DND-41 (cell line): ENCODE measurements at places on chromosomes 1 and 21.

DNA sequence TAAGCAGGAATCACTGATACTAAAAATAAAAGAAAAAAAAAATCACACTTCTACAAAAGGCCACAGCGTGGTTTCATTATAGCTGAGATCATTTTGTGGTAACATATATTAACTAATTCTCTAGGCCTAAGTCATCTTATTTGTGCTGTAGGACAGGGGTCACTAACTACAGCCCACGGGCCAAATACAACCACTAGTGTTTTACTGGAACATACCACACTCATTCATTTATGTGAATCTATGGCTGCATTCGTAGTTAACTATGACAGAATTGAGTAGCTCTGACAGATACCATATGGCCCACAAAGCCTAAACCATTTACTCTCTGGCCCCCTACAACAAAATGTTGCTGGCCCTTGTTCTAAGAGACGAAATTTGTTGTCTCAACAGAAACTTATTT is 224.4 kb downstream of the VAV3 start:
- no peak for DNase-seq
- no peaks in the 10 kb centered on the region for H3K27me3 ChIP-seq
- H3K4me1 ChIP-seq: peaks cover 4% of the 10 kb centered on the region; the same call in 1 of the 2 replicates
- no peak overlapping the region for H3K4me3 ChIP-seq
- H3K27ac ChIP-seq: no peak overlapping the region

DNA sequence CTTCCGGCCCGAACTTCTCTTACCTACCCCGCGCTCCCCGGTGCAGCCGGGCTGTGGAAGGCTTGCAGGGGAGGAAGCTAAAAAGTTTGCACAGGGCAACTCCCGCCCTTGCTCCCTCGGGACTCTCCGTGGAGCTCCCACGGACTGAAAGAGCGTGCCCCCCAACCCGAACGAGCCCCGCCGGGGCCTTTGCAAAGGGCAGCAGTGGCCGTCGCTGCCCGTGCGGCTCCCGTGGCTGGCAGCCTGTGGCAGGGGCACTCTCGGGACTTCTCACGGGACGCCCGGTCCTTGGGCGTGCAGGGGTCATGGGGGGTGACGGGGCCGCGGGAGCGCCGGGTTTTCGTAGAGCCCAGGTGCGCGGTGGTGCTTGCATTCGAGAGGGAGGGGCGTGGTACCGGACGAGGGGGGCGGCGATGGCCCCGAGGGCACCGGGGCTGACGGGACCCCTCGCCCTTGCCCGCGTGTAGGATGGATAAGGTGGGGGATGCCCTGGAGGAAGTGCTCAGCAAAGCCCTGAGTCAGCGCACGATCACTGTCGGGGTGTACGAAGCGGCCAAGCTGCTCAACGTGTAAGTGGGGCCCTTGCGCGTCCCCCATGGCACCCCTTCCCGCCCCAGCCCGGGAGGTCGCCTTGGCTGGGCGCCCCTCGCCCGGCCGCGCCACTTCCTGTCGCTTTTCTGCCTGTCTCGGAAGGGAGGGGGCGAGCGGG is 711 bp downstream of the GADD45A start:
- peaks cover 45% of the 10 kb centered on the region for H3K36me3 ChIP-seq
- peak overlapping the region; percentile 99 for H3K4me3 ChIP-seq
- peak overlapping the region; percentile 88 for H3K27ac ChIP-seq
- DNase-seq: peak; percentile 66
- peaks cover 25% of the 10 kb centered on the region for H3K4me1 ChIP-seq
- no peaks in the 10 kb centered on the region for H3K27me3 ChIP-seq

- no peaks in the 10 kb centered on the region for H3K36me3 ChIP-seq
- no peak within 1 kb of the TSS for H3K27ac ChIP-seq
- H3K4me3 ChIP-seq: no peak within 1 kb of the TSS
Observed at GRCh38 chr1:186295980-186296379, 79.1 kb downstream of the TPR start.

DNA sequence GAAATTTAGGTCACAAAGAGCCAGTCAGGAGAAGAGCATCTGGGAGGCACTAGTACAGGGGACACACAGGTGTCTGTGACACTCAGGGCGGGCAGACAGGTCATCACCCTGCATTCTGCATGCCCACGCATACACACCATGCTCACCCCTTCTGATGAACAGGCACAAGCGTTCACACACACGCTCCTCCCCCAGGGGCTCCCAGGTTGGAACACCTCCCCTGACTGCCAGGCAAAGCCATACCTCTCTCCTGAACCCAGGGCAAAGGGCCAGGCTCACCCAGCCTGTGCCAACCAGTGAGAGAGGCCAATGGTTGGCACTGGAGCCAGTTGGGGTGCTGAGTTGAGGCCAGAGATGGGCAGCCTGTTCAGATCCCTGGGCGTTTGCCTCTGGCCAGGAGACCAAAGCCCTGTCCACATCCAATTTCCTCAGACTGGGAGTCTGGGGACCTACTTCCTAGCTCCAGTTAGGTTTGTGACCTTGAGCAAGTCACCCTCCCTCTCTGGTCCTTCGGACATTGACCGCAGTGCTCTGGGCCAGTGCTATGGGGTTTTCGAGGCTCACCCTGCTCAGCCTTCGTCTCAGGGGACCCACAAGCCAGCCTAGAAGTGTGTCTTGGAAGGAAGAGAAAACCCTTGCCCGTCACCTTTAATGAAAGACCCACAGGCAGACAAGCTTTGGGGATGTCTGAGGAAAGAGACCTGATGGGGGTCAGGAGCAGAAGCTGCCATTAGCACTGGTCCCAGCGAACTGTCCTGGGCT is 5.8 kb upstream of the LAD1 start:
- no peaks in the 10 kb centered on the region for H3K4me1 ChIP-seq
- H3K36me3 ChIP-seq: no peaks in the 10 kb centered on the region
- H3K27ac ChIP-seq: no peak overlapping the region
- DNase-seq: no peak

DNA sequence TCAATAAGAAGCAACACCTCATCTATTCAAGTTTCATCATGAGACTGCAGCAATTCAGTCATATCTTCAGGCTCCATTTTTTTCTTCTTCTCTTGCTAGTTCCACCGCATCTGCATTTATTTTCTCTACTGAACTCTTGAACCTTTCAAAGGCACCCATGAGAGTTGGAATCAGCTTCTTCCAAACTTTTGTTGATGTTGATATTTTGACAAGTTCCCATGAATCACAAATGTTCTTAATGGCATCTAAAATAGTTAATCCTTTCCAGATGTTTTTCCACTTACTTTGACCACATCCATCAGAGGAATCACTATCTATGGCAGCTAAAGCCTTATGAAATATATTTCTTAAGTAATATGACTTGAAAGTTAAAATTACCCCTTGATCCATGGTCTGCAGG is 434.3 kb downstream of the GPATCH2 start:
- no peak overlapping the region for H3K4me3 ChIP-seq
- no peaks in the 10 kb centered on the region for H3K27me3 ChIP-seq
- no peaks in the 10 kb centered on the region for H3K36me3 ChIP-seq
- no peak overlapping the region for H3K27ac ChIP-seq

GRCh38 chr1:237911911-237912310 is 21.2 kb upstream of the ZP4 start:
- no peak for DNase-seq
- no peaks in the 10 kb centered on the region for H3K27me3 ChIP-seq
- H3K4me3 ChIP-seq: no peak overlapping the region

- no peak overlapping the region for H3K27ac ChIP-seq
- H3K27me3 ChIP-seq: no peaks in the 10 kb centered on the region
- no peaks in the 10 kb centered on the region for H3K36me3 ChIP-seq
Observed at GRCh38 chr1:196461521-196461920, 146.7 kb downstream of the KCNT2 start.

GRCh38 chr1:233361876-233362275 is 34.4 kb downstream of the MAP3K21 start:
- H3K4me1 ChIP-seq: no peaks in the 10 kb centered on the region
- H3K36me3 ChIP-seq: no peaks in the 10 kb centered on the region
- peaks cover 9% of the 10 kb centered on the region for H3K27me3 ChIP-seq
- H3K4me3 ChIP-seq: no peak overlapping the region
- no peak overlapping the region for H3K27ac ChIP-seq
- DNase-seq: no peak

- H3K27ac ChIP-seq: no peak overlapping the region
- DNase-seq: no peak
- H3K4me3 ChIP-seq: no peak overlapping the region
- no peaks in the 10 kb centered on the region for H3K36me3 ChIP-seq
- no peaks in the 10 kb centered on the region for H3K4me1 ChIP-seq
Observed at GRCh38 chr1:74952786-74953185, 181.4 kb upstream of the LHX8 start.

- H3K36me3 ChIP-seq: 0 out of 2 replicates have a peak, but pooled peaks cover 5% of the 10 kb centered on the region
- DNase-seq: no peak
- no peaks in the 10 kb centered on the region for H3K4me1 ChIP-seq
- no peak overlapping the region for H3K27ac ChIP-seq
Observed at GRCh38 chr1:6891781-6892579, 106.7 kb downstream of the CAMTA1 start.

GRCh38 chr1:12649971-12650421 is 6.1 kb downstream of the AADACL4 start:
- H3K36me3 ChIP-seq: no peaks in the 10 kb centered on the region
- H3K27ac ChIP-seq: no peak overlapping the region
- no peaks in the 10 kb centered on the region for H3K27me3 ChIP-seq
- H3K4me1 ChIP-seq: no peaks in the 10 kb centered on the region
- no peak overlapping the region for H3K4me3 ChIP-seq
- DNase-seq: no peak

- H3K4me1 ChIP-seq: peaks cover 31% of the 10 kb centered on the region
- H3K27me3 ChIP-seq: no peaks in the 10 kb centered on the region
- peaks cover 29% of the 10 kb centered on the region; the same call in 1 of the 2 replicates for H3K36me3 ChIP-seq
- DNase-seq: no peak
Observed at GRCh38 chr1:40095806-40096205, 1.2 kb downstream of the PPT1 start.

- H3K4me3 ChIP-seq: no peak overlapping the region
- no peaks in the 10 kb centered on the region for H3K36me3 ChIP-seq
- peaks cover 4% of the 10 kb centered on the region for H3K27me3 ChIP-seq
Observed at GRCh38 chr1:226882631-226883409, 12.4 kb downstream of the PSEN2 start.

- DNase-seq: no peak
- no peak overlapping the region for H3K4me3 ChIP-seq
- no peaks in the 10 kb centered on the region for H3K27me3 ChIP-seq
- H3K4me1 ChIP-seq: no peaks in the 10 kb centered on the region
- H3K36me3 ChIP-seq: no peaks in the 10 kb centered on the region
- H3K27ac ChIP-seq: no peak overlapping the region
Observed at GRCh38 chr1:48500541-48501450, 28.8 kb upstream of the SPATA6 start.

- H3K27me3 ChIP-seq: peaks cover 2% of the 10 kb centered on the region
- DNase-seq: no peak
- no peak overlapping the region for H3K4me3 ChIP-seq
- H3K36me3 ChIP-seq: no peaks in the 10 kb centered on the region
- H3K4me1 ChIP-seq: no peaks in the 10 kb centered on the region
Observed at GRCh38 chr1:55636696-55637095, 421.5 kb upstream of the USP24 start.

- no peak for DNase-seq
- no peaks in the 10 kb centered on the region for H3K27me3 ChIP-seq
- no peaks in the 10 kb centered on the region for H3K36me3 ChIP-seq
- no peak overlapping the region for H3K4me3 ChIP-seq
- no peak overlapping the region for H3K27ac ChIP-seq
Observed at GRCh38 chr1:226134170-226135058, 52.1 kb downstream of the ACBD3 start.

DNA sequence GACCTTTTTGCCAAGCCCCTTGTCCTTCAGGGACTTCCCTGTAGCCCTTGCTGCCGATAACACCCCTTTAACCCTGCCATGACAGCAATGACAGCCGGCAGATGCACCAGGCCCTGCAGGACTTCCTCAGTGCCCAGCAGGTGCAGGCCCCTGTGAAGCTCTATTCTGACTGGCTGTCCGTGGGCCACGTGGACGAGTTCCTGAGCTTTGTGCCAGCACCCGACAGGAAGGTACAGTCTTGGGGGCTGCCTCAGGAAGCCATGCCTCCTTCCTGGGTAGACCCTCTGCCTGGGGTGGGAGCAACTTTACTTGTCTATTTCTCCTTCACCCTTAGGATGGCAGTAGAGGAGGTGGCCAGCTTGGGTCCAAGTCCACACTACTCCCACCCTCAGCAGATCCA is 16.1 kb upstream of the PADI6 start:
- no peak overlapping the region for H3K27ac ChIP-seq
- no peak for DNase-seq
- H3K4me1 ChIP-seq: no peaks in the 10 kb centered on the region
- H3K36me3 ChIP-seq: no peaks in the 10 kb centered on the region
- no peaks in the 10 kb centered on the region for H3K27me3 ChIP-seq
- H3K4me3 ChIP-seq: no peak overlapping the region

DNA sequence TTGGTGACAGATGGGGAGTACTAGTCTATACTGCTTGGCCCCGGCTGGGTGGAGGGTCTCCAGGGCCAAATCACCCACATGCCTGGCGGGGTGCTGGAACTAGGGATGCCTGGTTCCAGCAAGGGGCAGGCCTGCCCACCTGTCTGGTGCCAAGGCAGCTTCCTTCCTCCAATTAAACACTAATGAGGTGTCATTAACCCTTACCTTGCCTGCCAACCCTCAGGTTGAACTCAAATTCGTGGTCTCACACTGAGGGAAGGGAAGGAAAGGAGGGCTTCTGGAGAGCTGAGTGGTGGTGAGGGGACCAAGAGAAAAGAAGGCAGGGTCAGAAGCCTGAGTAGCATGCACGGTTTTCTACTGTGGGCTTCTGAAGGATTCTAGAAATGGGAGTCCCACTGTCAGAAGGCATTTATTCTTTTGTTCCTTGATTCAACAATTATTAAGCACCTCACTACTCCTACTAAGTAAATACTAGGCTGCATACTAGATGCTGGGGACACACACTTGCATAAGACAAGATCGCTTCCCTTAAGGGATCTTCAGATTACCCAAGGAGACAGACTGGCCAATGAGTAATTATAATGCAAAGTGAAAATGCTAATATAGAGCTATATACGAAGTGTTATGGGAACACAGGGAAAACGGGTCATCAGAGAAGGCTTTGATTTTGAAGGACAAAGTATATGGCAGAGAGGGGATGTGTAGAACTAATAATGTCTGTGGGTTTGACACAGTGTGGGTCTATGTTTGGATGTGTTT is 5.9 kb upstream of the EFNA3 start:
- H3K4me1 ChIP-seq: no peaks in the 10 kb centered on the region
- no peak overlapping the region for H3K27ac ChIP-seq
- peaks cover 8% of the 10 kb centered on the region; the same call in 1 of the 2 replicates for H3K36me3 ChIP-seq
- no peak overlapping the region for H3K4me3 ChIP-seq
- peaks cover 13% of the 10 kb centered on the region for H3K27me3 ChIP-seq
- no peak for DNase-seq

DNA sequence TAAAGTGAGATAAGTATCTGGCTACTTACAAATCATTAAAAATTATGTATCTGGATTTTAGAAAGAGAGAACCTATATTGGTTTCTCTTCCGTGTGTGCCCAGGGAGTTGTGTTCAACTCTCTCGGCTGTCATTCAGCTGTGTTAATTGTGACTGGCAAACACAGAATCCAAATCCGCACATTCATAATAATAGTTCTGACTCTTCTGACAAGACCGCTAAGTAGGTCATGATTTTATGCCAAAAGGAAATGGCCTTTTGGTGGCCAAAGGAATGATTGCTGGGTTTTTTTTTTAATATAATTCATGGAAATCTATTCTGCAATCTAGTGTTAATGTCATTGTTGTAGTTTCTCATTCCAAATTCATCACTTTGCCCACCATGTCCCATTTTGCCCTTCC is 110.7 kb downstream of the AK5 start:
- DNase-seq: no peak
- H3K27me3 ChIP-seq: no peaks in the 10 kb centered on the region
- no peak overlapping the region for H3K27ac ChIP-seq
- no peaks in the 10 kb centered on the region for H3K36me3 ChIP-seq
- H3K4me3 ChIP-seq: no peak overlapping the region
- H3K4me1 ChIP-seq: no peaks in the 10 kb centered on the region

- no peaks in the 10 kb centered on the region for H3K27me3 ChIP-seq
- H3K36me3 ChIP-seq: no peaks in the 10 kb centered on the region
- no peak overlapping the region for H3K4me3 ChIP-seq
- peaks cover 11% of the 10 kb centered on the region for H3K4me1 ChIP-seq
- no peak for DNase-seq
- no peak overlapping the region for H3K27ac ChIP-seq
Observed at GRCh38 chr1:40673452-40673851, 8.0 kb upstream of the RIMS3 start.
